Stimulated activated CD4-positive, alpha-beta T cell treated with anti-CD3 and anti-CD28 coated beads, Interleukin-4, amount 100 ng/mL, for 24 hours (primary cell): ENCODE measurements at places on chromosomes 16 and 17.

DNA sequence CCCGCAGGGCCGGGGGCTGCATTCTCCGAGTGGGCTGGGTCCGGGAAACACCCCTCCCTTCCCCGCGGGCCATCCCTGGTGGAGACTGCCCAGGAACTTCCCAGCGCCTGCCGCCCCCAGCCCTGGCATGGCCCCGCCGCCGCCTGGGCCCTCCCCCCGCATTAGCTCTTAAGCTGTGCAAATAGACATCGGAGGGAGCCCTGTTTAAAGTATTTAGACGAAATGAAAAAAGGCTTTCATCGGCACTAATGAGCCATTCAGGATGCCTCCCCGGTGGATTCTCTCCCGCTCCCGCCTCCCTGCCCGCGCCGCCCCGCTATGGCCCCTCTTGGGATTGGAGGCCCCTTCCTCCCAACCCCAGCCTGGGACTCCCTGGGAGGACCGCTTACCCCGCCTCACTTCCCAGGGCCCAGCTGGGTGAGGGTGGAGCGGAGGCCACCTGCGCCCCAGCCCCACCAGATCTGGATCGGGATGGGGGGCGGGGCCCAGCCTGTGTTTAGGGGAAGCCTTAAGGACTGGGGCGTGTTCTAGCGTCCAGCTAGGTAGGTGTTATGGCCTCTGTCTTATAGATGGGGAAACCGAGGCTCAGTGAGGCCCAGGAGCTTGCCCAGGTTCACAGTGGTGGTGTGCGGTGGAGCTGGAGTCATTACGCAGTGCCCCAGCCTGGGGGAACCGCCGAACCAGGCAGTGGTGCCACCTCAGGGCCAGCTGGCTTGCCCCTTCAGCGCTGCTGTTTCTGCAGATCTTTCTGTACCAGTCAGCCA lies 19.7 kb downstream of the SEZ6 start:
- no peak for DNase-seq

- DNase-seq: no peak
Observed at GRCh38 chr17:73711184-73711583, 66.9 kb upstream of the SDK2 start.

GRCh38 chr16:25011891-25012514 lies 3.2 kb downstream of the ARHGAP17 start:
- no peak for DNase-seq

DNA sequence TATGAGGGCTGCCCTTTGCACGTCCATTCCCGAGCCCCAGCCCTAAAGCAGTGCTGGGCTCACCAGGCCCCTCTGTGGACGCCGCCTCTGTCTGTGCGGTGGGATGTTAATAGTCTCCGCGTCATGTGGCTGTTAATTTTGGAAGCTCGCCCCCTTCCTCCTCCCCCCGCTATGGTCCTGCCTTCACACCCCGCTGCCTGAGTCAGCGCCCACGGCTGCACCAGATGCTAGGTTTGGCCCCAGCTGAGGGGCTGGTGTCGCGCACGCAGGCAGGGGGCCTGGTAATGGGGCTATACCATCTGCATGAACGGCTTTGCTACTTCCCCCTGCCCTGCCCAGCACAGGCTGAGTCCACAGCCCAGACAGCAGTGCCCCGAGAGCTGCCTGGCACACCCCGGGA lies 4.1 kb upstream of the SSTR5 start:
- no peak for DNase-seq

GRCh38 chr16:89048871-89049422 lies 44.7 kb upstream of the ACSF3 start:
- DNase-seq: no peak

- no peak for DNase-seq
Observed at GRCh38 chr17:66842505-66842904, 7.6 kb downstream of the CACNG5 start.

- DNase-seq: no peak
Observed at GRCh38 chr17:32880671-32881453, 3.9 kb upstream of the MYO1D start.

- DNase-seq: no peak
Observed at GRCh38 chr17:49996121-49996494, 1.1 kb upstream of the DLX3 start.

- no peak for DNase-seq
Observed at GRCh38 chr16:53357955-53358354, 76.3 kb upstream of the RBL2 start.

DNA sequence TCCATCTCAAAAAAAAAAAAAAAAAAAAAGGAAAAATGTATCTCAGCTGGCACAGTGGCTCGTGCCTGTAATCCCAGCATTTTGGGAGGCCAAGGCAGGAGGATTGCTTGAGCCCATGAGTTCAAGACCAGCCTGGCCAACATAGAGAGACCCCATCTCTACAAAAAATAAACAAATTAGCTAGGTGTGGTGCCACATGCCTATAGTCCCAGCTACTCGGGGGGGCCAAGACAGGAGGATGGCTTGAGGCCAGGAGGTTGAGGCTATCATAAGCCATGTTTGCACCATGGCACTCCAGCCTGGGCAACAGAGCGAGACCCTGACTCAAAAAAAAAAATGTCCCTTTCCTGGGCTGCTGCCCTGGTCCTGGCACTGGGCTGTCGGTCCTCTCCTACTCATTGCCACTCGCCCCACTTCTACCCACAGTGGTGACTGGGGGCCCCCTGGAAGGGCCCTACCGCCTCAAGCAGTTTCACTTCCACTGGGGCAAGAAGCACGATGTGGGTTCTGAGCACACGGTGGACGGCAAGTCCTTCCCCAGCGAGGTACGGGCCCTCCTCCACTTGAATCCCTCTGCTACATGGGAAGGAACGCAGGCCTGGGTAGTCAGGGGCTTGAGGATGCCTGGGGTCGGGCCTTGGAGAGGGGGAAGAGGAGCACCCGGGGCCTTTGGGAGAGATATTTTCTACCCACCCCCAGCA lies 6.1 kb downstream of the CA7 start:
- DNase-seq: no peak

- no peak for DNase-seq
Observed at GRCh38 chr17:66126231-66126630, 65.7 kb downstream of the CEP112 start.

DNA sequence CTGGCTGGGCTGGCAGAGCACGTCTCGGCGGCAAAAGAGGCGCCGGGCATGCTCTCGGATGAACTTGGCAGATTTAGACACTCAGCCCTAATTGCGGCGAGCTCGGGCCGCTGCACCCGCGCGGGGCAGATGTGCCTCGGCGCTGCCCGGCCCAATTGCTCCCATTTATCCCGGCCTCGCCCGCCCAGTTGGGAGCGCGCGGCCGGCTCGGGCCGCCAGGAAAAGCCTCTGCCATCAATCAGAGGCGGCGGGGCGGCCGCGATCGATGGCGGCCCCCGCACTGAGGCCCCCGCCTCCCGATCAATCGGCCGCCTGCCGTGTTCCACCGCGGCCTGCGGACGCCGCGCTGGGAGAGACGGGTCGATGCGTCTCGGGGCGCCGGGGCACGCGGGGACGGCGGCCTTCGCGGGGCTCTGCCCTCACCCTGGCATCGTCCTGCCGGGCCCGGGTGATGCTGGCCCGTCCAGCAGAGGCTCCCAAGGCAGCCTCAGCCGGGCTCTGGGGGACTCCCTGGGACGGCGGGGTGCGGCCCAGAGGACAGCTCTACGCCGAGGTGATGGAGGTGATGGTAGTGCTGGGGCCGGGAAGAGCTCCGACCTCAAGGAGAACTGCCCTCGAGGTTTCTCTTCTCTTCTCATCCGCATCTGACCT lies 200.9 kb upstream of the N4BP1 start:
- DNase-seq: no peak

GRCh38 chr16:793414-793813 lies 5.0 kb downstream of the CHTF18 start:
- DNase-seq: no peak

- no peak for DNase-seq
Observed at GRCh38 chr16:8828541-8829165, 31.0 kb downstream of the PMM2 start.

- no peak for DNase-seq
Observed at GRCh38 chr17:16947470-16947869, 24.4 kb downstream of the TNFRSF13B start.

GRCh38 chr17:40099619-40100418 lies 570 bp downstream of the NR1D1 start:
- DNase-seq: no peak

DNA sequence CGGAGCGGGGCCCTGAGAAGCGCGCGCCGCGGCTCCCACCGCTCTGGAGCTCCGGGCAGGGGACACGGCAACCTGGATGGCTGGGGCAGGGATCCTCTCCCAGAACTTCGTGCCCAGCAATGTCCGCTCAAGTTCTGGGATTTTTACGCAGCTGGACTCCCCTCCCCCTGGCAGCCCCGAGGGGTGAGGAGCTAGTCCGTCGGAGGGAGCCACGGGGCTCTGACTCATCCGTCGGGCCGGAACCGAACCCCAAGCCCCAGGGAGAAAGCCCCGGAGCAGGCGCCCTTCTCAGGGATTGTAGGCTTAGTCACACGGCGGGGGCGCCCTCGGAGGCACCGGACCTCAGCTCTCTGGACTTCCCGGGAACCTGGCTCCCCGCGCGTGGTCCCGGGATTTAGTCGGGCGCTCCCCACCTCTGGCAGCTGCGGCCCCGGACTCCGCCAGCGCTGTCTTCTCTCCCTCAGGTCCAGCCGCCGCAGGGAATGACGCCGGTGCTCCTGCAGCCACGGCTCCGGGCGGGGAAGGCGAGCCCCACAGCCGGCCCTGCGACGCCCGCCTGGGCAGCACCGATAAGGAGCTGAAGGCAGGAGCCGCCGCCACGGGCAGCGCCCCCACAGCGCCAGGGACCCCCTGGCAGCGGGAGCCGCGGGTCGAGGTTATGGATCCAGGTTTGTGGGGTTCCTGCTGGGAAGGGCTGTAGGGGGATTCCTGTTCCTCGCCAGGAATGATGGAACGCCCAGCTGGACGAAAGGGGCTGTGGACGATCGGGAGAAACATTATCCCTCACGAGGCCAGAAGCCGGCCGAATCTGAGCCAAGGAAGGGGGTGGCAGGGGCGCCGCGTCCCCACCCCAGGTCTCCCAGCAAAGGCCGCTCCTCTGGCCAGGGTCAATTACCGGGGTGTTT lies 830 bp downstream of the SPHK1 start:
- peak; percentile 37 for DNase-seq

DNA sequence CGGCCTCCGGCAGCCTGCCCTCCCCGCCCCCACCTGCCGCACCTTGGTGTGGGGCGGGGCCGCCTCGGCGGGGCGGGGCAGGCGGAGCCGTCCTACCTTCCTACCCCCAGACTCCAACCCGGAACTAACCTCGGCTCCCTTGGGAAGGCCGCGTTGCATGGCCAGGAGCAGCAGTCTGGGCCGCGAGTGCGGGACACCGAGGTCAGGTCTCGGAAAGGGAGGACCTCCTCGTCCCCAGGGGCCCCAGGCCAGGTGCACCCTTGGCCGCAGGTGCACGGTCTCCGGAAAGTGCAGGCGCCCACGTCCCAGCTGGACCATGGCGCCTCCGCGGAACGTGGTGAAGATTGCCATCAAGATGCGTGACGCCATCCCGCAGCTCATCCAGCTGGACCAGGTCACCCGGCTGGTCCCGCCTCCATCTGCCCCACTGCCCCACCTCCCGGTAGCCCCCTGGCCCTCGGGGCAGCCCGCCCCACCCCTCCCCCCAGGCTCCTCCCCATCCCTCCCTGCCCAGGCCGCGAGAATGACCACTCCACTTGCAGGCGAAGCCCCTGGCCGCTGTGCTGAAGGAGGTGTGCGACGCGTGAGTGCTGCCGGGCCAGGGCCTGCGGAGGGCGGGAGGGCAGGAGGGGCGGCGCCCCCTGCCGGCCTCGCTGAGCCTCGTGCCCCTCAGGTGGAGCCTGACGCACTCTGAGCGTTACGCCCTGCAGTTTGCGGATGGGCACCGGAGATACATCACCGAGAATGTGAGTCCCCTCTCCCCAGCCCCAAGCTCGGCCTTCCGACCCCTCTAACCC lies at the start of gene ELMO3:
ELMO3 (plus strand) TSS at position 121 of the 797 bp plus-strand sequence; CDS start at position 317, 196 bp downstream.
- no peak for DNase-seq

- DNase-seq: peak; percentile 85
Observed at GRCh38 chr17:7922845-7923628, 6.6 kb downstream of the KCNAB3 start.

GRCh38 chr17:66630828-66631472 lies 204.0 kb upstream of the CACNG5 start:
- DNase-seq: no peak

- DNase-seq: no peak
Observed at GRCh38 chr16:27976990-27977389, 86.5 kb downstream of the GSG1L start.

DNA sequence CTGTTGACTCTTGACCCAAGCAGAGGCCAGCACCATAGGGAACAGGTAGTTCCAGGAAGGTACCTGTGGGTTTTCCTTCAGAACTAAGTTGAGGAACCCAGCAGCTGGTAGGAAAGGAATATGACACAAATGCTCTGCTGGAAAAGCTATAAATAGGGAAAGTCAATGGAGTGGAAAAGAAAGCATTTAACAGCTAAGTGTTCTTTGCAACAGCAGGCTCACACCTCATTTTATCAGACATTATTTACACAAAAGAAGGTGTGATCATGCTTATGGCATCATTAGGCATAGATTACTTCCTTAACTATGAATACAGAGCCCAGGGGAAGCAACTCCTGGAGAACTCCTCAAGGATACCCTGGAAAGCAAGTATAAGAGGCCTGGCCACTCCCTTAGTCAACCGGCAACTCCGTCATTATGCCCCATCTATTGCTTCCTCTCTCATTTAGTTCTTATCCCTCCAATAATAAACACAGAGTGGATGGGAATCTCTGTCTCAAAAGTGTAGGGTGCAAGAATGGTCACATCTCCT lies 128.1 kb downstream of the HS3ST2 start:
- DNase-seq: no peak

DNA sequence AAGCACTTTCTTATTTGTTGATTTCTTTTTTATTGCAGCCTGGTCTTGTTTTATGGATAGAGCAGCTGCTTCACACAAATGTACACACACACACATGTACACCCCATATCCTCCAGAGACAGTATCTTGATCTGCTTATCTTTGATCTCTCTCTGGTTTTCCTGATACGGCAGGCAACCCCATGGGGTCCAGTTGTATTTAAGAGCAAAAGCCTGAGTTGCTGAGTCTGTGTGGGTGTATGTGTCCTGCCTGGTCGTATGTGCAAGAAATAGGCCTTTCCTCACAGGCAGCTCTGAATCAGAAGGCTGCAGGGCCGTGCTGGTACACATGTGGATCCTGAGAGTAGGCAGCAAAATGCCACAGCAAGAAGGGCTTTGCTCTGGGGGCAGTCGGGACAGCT lies 14.6 kb upstream of the LGALS9 start:
- DNase-seq: no peak

DNA sequence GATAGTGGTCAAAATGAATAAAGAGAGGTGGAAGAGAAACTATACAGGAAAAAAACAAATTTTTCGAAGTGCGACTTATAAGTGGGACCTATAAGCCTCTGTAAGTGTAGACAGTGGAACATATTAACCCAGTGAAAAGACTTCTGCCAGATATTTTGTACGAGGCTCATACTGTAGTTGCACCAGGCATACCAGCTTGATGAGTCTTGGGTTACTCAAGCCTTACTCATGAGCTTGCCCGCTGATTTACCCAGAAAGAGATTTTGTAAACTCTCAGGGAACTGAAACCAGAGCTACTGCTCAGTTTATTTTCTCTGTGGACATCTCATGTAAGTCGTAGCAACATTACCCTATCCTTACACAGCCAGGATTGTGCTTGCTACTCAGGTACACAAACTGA lies 708.0 kb upstream of the SOX9 start:
- no peak for DNase-seq
